ENCODE measurements at places on chromosomes 7 and 10.

GRCh38 chr7:103821092-103821491, 168.4 kb downstream of the RELN start:
- no peak for DNase-seq

DNA sequence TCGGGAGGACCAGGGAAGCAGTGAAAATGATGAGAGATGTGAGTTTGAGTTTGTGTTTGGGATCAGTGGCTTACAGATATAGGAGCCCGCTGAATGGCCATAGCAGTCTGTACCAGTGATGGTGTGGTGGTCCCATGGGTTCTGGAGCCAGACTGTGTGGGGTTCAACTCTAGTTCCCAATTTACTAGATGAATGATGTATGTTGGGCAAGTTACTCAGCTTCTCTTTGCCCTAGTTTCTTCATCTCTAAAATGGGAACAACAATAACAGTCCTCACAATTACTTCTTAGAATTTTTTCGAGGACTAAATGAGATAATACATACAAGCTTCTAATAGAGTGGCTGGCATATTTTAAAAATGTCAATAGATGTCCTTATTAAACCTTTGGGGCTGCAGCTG, 184.4 kb downstream of the WNT2 start:
- no peak for DNase-seq

- no peak for DNase-seq
These were observed 59.4 kb downstream of the CUZD1 start for GRCh38 chr10:122786269-122786668.

GRCh38 chr7:12721286-12721830, 33.9 kb downstream of the ARL4A start:
- DNase-seq = no peak

DNA sequence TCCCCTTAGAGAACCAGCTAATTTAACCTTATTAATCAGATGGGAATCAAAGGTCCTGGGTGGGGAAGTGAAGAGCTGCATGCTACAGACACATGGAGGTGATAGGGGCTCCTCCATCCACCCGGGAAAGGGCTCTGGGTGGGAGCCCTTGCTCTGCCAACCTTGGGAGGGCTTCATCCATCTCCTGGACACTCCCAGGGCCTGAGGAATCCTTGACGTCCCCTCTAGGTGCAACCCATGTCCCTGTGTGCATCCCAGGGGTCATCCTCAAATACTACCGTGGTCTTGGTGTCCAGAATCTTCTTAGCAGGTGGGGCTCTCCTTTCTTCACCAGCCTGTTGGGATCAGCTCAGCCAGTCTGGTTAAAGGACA, 55.4 kb upstream of the IGFBP3 start:
- DNase-seq = no peak

GRCh38 chr10:79316671-79317431, 30.4 kb upstream of the PPIF start:
- no peak for DNase-seq

GRCh38 chr7:92557808-92558362, 29.3 kb downstream of the RBM48 start:
- no peak for DNase-seq

- DNase-seq = no peak
These were observed 18.1 kb upstream of the KNDC1 start for GRCh38 chr10:133141958-133142340.

DNA sequence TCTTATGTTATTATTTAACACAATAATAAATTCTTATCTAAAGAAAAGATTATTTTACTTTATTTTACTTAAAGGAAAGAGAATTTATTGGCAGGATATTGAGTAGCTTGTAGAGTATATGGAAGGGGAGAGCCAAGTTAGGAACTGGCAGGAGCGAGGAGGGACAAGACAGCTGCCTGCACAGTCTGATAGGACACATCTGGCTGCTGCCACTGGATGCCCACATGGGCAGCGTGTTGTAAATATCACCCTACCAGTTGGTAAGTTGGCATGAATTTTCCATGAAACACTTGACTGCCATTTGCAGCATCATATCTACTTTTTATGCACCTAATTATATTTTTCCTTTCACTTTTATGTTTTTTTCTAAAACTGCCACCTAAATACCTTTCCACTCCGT, 19.6 kb downstream of the SRI start:
- no peak for DNase-seq

GRCh38 chr7:977326-978048, 2.1 kb upstream of the COX19 start:
- peak; percentile 57 for DNase-seq

DNA sequence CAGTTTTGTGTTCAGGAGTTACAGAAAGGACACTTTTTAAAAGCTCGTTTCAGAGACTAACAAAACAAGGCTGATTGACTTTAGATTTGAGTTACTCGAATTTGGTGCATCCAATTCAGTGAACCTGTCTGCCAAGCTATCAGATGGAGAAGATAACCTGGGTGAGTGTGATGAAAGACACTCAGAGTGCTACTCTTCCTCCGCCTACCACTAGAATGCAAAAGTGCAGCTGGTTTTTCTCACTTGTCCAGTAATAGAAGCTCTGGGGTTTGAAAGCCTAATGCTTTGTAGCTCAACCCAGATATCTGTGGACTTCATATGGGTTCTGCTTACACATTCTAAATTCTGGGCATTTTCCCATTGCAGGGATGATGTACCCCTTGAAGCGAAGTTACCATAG, 82.8 kb upstream of the NPY start:
- no peak for DNase-seq

- DNase-seq = no peak
These were observed 258.1 kb downstream of the CACNA2D1 start for GRCh38 chr7:82185443-82185842.

- no peak for DNase-seq
These were observed 67.1 kb downstream of the TMEM130 start for GRCh38 chr7:98802781-98803110.

DNA sequence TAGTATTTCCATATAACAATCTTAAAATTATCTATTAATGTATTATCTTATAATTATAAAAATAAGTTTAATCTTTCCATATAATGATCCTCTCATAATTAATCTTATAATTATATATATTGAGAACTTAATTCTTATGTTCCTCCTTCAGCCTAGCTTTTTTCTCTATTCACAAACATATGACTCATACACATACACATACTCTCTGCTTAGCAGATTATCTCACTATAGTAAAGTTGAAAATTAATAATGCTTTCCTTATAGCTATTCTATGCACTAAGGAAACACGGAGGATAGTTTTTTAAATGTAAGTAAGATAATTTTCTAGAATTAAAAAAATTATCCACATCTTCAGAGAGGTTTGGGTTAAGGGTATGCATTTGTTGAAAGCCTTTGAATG, 47.7 kb upstream of the ITGB8 start:
- no peak for DNase-seq

GRCh38 chr7:732094-732541, 5.0 kb upstream of the PRKAR1B start:
- no peak for DNase-seq

- DNase-seq = no peak
These were observed 120.9 kb upstream of the KAT6B start for GRCh38 chr10:74705358-74705980.

- DNase-seq = no peak
These were observed 147.7 kb downstream of the SND1 start for GRCh38 chr7:127799535-127800305.

DNA sequence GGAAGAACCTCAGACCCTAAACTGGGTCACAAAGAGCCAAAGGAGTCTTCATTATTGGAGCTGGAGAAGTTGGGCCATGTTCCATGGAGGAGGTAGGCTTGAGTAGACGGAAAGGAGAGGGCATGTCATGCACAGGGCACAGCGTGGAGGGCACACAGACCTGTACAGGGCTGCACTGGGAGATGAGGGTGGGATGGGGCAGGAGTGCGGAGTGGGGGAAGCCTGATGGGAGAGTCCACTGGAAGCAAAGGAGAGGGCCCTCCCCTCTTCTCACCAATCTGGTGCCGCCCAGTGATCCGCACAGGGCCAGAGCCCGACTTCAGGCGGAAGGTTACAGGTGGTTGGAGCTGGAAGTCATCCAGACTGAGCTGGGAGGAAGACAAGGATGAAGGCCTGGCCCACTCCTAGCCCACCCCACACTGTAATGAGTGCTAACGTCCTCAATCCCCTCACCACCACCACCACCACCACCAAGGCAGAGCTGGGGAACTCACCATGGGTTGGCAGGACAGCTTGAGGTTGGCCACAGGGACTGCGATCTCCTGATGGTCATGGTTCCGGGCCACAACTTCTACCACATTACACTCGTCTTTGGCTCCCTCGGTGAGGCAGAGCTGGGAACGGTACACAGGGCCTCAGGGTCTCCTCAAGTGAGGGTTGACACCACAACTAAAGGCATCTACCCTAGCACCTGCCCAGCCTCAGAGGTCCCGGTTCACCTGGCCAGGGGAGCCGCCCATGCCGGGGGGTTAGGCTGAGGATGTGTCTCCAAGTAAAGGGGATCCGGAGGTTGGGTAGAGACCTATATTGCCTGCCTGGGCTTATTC, 1.0 kb downstream of the NPM3 start:
- DNase-seq = no peak

DNA sequence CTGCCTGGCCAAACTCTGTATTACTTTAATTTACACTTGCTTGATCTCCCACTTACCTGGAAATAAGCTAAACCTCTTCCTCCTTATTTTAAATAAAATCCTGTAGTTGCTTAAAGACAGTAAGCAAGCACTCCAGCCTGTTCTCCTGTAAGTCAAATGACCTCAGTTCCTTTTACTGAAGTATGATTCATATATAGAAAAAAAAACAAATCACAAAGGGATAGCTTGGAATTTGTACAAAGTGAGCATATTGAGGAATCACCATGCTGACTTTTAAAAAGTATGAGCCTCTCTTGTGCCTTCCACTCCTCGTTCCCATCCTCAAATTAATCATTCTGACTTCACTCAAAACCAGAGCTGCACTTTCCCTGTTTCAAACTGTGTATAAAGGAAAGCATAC, 52.0 kb downstream of the C10orf90 start:
- DNase-seq = no peak

- DNase-seq = no peak
These were observed 60.9 kb downstream of the TMEM130 start for GRCh38 chr7:98808751-98809460.

GRCh38 chr7:151689196-151689971, 169.7 kb upstream of the RHEB start:
- peak; percentile 63 for DNase-seq

All from anterior cingulate cortex (tissue), 58 donors.